Endothelial cell (in vitro differentiated cells): ENCODE measurements at places on chromosomes 5 and 9. TPM values are rescaled to one million over a fixed set of nuclear protein-coding genes. Genes with fewer than 3 reads are reported as not detected.

- peak; percentile 67 for DNase-seq
- H3K4me3 ChIP-seq, result no peak overlapping the region
- H3K36me3 ChIP-seq, result no peaks in the 10 kb centered on the region
- peaks cover 7% of the 10 kb centered on the region for H3K4me1 ChIP-seq
- H3K27me3 ChIP-seq, result no peaks in the 10 kb centered on the region
Measured at GRCh38 chr5:163347671-163348070, 89.7 kb upstream of the CCNG1 start.

DNA sequence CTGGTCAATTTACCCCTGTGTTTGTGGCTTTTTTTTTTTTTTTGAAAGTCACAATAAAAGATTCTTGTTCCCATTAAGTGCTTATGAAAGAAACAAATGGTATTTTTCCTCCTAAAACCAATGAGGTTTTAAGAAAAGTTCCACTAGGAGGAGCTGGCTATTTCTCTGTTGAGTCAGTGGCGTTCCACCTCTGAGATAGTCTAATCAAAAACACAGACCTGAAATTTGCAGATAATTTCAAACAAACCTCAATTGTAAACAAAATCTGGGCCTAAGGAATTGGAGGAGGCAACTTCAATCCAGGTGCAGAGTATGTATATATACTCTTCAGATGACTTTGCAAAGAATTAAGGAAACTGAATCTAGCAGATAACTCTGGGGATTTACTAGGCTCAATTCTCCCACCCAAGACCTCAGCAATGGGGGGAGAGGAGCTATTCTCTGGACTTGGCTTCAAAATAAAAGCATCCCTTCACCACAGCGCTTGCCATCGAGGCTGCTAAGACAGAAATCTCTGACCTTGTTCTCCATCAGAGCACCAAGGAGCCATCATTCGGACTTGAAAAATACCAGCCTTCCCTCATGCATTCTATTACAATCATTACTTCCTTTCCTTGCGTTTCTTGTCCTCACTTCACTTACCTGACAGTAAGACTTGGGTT lies 52.4 kb downstream of the FANCC start:
- no peak for DNase-seq
- no peak overlapping the region for H3K4me3 ChIP-seq
- no peak overlapping the region for H3K27ac ChIP-seq
- peaks cover 30% of the 10 kb centered on the region for H3K4me1 ChIP-seq

LURAP1L gene
- 0.51 TPM for total RNA-seq

SPOCK1 gene
- total RNA-seq, result 8.7 TPM

STPG3 gene
- not detected for total RNA-seq
